ENCODE measurements at places on chromosomes 12 and 14. TPM values are rescaled to one million over a fixed set of nuclear protein-coding genes. Genes with fewer than 3 reads are reported as not detected.

DNA sequence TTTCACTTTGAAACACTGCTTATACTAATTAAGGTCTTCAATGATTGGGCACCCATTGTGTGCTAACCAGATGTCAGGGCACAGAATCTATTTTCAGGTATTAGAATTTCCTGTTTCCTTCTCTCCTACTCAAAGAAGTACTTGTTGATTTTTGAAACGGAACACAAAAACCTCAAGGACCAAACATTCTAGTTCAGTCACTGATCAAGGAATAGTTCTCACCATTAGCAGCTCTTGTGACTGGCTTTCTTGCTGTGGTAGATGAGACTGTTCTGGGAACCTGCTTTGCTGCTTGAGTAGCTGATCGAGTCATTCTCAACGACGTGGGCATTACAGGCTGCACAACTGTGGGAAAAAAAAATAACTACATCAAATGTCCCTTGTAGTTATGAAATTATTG is 11.0 kb downstream of the DLGAP5 start:
- H3K4me3 ChIP-seq = no peak overlapping the region
- DNase-seq = no peak
- no peaks in the 10 kb centered on the region for H3K27me3 ChIP-seq
- peaks cover 6% of the 10 kb centered on the region for H3K36me3 ChIP-seq

GRCh38 chr12:75000120-75000519 is 209.5 kb downstream of the KCNC2 start:
- no peaks in the 10 kb centered on the region for H3K4me1 ChIP-seq
- no peaks in the 10 kb centered on the region for H3K36me3 ChIP-seq
- no peak overlapping the region for H3K4me3 ChIP-seq
- H3K27me3 ChIP-seq = no peaks in the 10 kb centered on the region
- no peak overlapping the region for H3K27ac ChIP-seq

DNA sequence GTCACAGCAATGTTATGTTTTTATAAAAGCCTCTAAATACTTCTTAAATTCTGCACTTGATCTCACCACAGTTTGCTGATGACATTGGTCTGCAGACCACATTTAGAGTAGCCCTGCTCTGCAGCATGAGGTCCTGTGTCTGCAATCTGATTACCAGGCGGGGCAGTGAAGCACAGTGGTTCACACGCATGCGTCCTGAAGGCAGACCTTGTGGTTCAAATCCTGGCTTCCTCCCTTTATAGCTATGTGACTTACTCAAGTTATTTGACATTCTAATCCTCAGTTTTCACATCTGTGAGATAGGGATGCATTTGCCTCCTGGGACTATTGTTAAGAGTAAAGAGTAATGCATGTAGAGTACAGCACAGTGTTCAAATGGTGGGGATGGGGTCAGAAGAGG is 50.3 kb downstream of the BMAL2 start:
- H3K27ac ChIP-seq = no peak overlapping the region
- H3K4me1 ChIP-seq = no peaks in the 10 kb centered on the region
- H3K36me3 ChIP-seq = no peaks in the 10 kb centered on the region
- DNase-seq = no peak

The PTGES3 gene
- total RNA-seq = 201 TPM

DNA sequence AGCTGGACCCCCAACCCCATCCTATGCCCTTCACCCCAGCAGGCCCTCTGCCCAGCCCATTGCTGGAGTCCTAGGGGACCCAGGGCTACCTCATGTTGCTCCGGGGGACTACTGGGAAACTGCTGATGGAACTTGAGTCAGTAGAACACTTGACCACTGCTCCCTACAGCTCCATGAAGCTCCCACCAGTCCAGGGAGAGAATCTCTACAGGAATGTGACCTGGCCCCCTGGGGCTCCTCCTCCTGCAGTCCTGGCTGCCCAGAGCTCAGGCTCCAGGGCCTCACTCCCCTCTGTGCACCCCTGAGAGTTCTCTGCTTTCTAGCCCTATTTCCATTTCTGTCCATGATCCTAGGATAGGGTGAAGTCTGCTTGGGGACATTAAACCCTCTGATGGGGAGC is 10.8 kb upstream of the AQP2 start:
- H3K36me3 ChIP-seq = no peaks in the 10 kb centered on the region
- H3K4me1 ChIP-seq = no peaks in the 10 kb centered on the region
- no peak overlapping the region for H3K4me3 ChIP-seq
- H3K27ac ChIP-seq = no peak overlapping the region
- H3K27me3 ChIP-seq = peaks cover 13% of the 10 kb centered on the region
- no peak for DNase-seq

GRCh38 chr12:100163416-100164152 is 20.9 kb upstream of the BLTP3B start:
- no peaks in the 10 kb centered on the region for H3K36me3 ChIP-seq
- no peak overlapping the region for H3K27ac ChIP-seq
- peak; percentile 74 for DNase-seq
- peak overlapping the region; percentile 32 for H3K4me3 ChIP-seq
- no peaks in the 10 kb centered on the region for H3K27me3 ChIP-seq
- peaks cover 5% of the 10 kb centered on the region for H3K4me1 ChIP-seq

DNA sequence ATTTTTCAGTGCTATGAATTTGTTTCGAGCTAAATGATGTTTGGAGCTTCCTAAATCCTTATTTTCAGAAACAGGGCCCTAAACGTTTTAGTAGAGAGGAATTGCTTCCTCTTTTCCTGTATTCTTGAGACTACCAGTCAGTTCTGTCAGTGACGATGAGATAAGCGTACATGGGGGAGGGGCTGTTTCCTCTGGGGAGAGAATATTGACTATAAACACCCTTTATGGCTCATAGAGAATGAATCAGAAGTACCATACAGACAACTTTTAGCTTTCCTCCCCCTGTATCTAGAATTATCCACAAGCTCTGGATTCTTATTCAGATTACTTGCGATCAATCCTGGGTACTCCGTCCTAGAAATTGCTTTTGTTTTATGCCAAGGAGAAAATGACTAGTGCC is 5.1 kb downstream of the TBK1 start:
- peaks cover 32% of the 10 kb centered on the region for H3K36me3 ChIP-seq
- DNase-seq = no peak
- H3K27ac ChIP-seq = peak overlapping the region; percentile 96

- no peak overlapping the region for H3K4me3 ChIP-seq
- no peak for DNase-seq
- no peak overlapping the region for H3K27ac ChIP-seq
- no peaks in the 10 kb centered on the region for H3K4me1 ChIP-seq
- H3K36me3 ChIP-seq = no peaks in the 10 kb centered on the region
These were observed 100.7 kb downstream of the CNTN1 start for GRCh38 chr12:40792792-40793386.

The GALNT8 gene
- total RNA-seq = 0.50 TPM

DNA sequence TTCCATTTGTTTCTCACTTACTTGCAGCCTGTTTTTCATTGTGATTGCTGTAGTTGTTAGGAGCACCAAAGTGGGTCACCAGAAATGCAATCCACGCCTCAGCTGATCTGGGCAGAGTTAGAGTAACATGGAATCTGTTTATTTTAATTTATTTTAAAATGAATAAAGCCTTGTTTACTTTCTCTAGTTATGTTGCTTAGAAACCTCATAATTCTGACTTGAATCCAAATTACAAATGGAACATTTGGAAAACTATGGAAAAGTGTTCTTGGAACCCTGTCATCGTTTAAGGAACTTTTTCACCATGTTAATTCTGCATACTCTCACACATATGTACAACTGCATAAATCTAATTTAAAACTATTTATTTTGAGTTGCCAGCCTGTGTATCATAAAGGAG is 92.2 kb upstream of the DAAM1 start:
- H3K4me3 ChIP-seq = no peak overlapping the region
- H3K27ac ChIP-seq = no peak overlapping the region
- DNase-seq = no peak
- no peaks in the 10 kb centered on the region for H3K4me1 ChIP-seq
- peaks cover 28% of the 10 kb centered on the region for H3K27me3 ChIP-seq
- H3K36me3 ChIP-seq = no peaks in the 10 kb centered on the region

DNA sequence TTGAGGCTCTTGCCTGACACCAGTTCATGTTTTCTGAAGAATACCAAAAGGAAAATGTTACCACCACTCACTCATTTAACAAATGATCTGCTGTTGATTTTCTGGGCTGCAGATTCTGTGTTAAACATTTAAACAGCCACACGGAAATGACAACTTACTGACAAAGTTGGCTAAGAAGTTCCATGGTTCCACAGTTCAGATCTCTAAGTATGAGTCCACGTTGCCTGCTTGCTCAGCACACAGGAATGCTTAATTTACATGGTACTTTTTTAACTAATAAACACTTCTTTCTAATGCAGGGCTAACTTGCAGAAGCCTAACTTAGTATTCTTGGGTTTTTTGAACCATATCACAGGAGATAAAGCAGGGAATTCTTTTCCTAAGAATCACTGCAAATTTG is 34.7 kb downstream of the PTGER2 start:
- H3K4me1 ChIP-seq = peaks cover 61% of the 10 kb centered on the region
- DNase-seq = no peak
- peaks cover 9% of the 10 kb centered on the region for H3K36me3 ChIP-seq
- no peaks in the 10 kb centered on the region for H3K27me3 ChIP-seq
- peak overlapping the region; percentile 81 for H3K4me3 ChIP-seq
- H3K27ac ChIP-seq = peak overlapping the region; percentile 100

The RNASE1 gene
- not detected for total RNA-seq

- H3K27me3 ChIP-seq = no peaks in the 10 kb centered on the region
- peak overlapping the region; percentile 65 for H3K27ac ChIP-seq
- no peak for DNase-seq
- H3K36me3 ChIP-seq = no peaks in the 10 kb centered on the region
These were observed 142.7 kb downstream of the CHST11 start for GRCh38 chr12:104599272-104600035.

The ACVRL1 gene
- not detected for total RNA-seq

DNA sequence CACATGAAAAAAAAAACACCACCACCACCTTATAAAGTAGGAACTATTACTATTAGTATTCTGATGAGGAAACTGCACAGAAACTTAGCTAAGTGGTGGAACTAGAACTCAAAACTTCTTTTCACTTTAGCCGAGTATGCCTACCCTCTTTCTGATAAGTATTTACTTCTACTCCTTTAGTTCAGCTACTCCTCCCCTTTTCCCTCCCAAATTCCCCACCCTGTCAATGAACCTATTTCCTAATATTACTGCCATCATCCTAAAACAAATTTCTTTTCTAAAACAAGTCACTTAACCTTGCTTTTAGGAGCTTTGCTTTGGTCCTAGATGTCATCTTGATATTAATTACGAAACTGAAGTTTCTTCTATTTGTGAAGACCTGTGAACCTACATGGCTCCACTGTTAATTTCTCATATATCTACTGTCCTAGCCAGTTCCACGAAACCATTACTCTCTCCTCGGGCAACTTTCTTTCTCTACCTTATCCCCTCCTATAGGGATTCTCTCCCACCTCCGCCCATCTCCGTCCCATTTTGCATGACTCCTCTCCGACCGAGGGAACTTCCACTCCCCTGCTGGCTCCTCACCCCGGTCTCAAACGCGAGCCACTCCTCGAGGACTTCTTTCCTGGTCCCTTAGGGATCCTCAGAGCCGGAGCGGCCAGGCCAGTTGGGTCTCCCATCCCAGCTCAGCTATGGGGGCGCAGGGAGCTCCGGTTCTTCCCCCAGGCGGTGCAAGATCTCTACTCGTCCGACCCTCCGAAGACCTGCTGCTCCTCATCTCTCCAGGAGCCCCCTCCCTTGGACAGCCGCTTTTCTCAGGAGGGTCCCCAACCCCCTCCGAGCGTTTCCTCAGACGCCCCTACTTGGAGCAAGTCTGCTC is 1.1 kb downstream of the NUMB start:
- peaks cover 49% of the 10 kb centered on the region for H3K4me1 ChIP-seq
- peak overlapping the region; percentile 96 for H3K4me3 ChIP-seq
- peak overlapping the region; percentile 87 for H3K27ac ChIP-seq
- DNase-seq = no peak

- H3K4me1 ChIP-seq = peaks cover 60% of the 10 kb centered on the region
- H3K27ac ChIP-seq = no peak overlapping the region
- H3K27me3 ChIP-seq = no peaks in the 10 kb centered on the region
- no peak overlapping the region for H3K4me3 ChIP-seq
- DNase-seq = no peak
- no peaks in the 10 kb centered on the region for H3K36me3 ChIP-seq
These were observed 9.4 kb downstream of the PPP1R12A start for GRCh38 chr12:79925492-79925891.

The GPRC5A gene
- not detected for total RNA-seq

The NUBPL gene
- 12.3 TPM for total RNA-seq

Measured in natural killer cell treated with Interleukin-12 subunit alpha and Interleukin-12 subunit beta and Interleukin-15 and Interleukin-18, amount 100 ng/mL, for 72 hours (primary cell).